ENCODE measurements at places on chromosomes 2 and 18.

- no peak for DNase-seq
Measured at GRCh38 chr2:96710985-96711384, 28.9 kb downstream of the LMAN2L start.

GRCh38 chr2:240893363-240893844 lies 2.6 kb downstream of the MAB21L4 start:
- DNase-seq = peak; percentile 46

DNA sequence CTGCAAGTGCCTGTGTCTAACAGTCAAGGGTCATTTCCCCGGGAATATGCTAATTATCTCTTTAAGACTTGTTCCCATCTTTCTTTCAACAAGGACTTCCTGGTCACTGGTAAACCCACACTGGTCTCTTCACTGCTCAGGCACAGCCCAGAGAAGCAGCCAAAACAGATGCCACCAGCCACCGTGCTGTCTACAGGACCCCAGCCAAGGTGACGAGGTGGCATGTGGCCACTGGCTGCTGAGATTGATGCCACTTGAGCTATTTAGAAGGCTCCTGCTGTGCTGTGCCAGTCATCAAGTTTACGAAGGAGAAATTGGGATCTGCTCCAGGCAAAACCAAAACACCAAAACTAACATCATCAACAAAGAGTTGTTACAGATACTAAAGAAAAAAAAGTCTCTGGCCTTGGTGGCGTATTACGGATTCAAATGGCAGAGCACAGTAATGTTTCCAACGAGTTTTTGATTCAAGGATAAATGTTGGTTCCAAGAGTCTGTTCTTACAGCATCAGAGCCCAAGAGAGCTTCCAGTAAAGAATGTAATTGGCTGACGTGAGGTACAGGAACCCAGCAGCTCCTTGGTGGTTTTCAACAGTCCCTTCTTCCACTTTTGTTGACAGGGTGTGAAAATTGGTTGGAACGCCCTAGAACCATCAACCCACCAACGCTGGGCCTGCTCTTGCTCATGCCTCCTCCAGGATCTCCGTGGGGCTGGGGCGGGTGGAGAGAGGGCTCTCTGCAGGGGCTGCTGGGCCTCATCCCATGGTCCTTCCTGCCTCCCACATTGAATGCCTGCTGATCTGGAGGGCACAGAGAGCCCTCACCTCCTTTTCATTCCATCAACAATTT lies 63.7 kb upstream of the ZCCHC2 start:
- DNase-seq = no peak

DNA sequence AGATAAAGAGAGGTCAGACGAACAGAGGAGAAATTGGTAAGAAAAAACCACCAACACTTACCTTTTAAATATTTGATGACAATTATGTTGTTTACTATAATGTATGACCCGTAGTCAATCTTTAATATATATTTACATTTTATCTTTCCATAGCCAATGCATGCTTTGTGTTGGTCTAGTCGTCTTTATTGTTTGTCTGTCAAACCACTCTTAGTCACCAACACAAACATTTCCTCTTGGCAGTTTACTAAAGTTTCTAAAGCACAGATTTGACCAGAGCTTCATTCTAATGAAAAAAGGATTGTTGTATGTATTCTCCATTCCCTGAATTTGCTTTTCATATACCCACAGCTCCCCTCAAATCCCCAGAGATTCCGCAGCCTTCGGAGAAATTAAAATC lies 784.7 kb upstream of the PIK3C3 start:
- no peak for DNase-seq

GRCh38 chr18:37570336-37570930 lies 4.8 kb upstream of the CELF4 start:
- no peak for DNase-seq

DNA sequence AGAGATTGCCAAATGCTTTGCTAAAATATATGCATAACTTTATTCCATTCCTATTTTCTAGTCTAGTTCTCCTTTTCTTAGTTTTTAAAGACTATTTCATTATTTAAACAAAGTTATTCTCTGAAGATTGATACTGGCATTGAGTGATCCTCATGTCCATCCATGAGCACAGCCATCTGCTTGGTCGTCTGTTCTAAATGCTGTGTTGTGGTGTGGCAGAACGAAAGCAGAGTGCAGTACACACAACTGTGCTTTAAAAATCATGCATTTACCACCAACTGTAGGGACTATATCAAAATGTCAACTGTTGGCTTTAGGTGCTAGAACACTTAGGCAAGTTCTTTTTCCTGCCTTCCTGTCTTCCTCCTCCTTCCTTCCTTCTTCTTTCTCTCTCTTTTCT lies 226.6 kb downstream of the ACKR3 start:
- no peak for DNase-seq

- no peak for DNase-seq
Measured at GRCh38 chr2:119024152-119024551, 82.2 kb downstream of the MARCO start.

- no peak for DNase-seq
Measured at GRCh38 chr2:214995926-214996670, 142.3 kb downstream of the ABCA12 start.

- DNase-seq = no peak
Measured at GRCh38 chr2:126507425-126507911, 148.5 kb upstream of the GYPC start.

- no peak for DNase-seq
Measured at GRCh38 chr18:65288908-65289307, 461.9 kb upstream of the CDH7 start.

GRCh38 chr2:149087751-149088150 lies 49.3 kb downstream of the LYPD6B start:
- DNase-seq = no peak

DNA sequence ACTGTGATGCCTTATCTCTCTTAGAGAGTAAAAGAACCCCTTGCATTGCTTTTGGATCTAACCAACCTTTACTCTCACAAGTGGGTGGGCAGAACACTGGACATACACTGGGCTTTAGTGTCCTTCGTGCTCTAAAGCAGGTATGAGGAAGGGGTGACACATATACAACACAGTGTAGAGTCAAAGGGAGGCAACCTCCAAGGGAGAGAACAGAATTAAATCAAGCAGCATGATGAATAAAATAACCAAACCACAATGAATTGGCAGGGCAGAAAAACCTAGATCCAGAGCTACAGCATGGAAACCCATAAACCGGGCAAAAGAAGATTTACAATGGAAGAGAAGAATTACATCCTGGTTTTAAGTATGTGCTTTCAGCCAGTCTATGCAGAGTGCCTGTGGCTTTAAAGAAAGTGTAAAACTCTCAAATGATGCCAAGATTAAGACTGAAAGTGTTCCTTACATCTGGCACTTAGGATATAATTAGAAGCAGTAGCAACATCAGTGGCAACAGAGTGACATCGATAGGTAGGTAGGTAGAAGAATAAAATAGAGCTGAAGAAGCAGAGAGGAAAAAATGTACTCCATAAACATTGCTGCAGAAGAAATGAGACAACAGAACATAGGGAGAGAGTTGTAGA lies 191.7 kb upstream of the ZC3H15 start:
- no peak for DNase-seq

DNA sequence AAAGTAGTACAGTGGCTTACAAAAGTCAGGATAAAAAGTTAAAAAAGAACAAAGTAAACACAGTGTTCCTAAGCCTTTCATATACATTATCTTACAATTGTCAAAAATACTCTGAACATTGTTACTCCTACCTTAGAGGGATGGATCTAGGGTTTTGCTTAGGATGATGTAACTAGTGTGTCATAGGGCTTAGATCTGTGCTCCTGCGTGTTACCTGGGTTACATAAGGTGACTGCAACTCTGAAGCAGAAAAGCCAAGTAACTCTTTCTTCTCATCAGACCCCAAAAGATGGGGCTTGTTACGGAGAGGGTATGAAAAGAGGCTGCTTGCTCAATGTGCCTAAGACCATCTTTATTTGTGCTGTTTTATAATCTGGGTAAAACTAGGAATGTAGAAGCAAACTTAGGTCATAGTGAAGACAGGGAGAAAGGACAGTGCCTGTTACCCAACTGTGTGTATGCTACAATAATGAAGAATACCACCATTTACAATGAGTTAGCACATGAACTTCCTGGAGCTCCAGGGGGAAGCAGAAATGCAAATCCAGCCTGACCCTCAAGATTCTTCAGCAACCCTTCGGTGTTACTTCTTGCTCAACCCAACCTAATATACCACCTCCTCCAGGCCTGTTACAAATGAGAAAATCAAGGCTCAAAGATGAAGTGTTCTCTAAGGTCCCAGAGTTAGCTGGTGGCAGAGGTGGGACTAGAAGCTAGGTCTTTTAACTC lies 42.0 kb upstream of the STK17B start:
- DNase-seq = no peak
